ENCODE measurements at places on chromosomes 16 and 17.

GRCh38 chr16:27780468-27781194, 230.7 kb downstream of the KATNIP start:
- no peak for DNase-seq

GRCh38 chr17:17422641-17423040, 54.2 kb upstream of the MED9 start:
- no peak for DNase-seq

DNA sequence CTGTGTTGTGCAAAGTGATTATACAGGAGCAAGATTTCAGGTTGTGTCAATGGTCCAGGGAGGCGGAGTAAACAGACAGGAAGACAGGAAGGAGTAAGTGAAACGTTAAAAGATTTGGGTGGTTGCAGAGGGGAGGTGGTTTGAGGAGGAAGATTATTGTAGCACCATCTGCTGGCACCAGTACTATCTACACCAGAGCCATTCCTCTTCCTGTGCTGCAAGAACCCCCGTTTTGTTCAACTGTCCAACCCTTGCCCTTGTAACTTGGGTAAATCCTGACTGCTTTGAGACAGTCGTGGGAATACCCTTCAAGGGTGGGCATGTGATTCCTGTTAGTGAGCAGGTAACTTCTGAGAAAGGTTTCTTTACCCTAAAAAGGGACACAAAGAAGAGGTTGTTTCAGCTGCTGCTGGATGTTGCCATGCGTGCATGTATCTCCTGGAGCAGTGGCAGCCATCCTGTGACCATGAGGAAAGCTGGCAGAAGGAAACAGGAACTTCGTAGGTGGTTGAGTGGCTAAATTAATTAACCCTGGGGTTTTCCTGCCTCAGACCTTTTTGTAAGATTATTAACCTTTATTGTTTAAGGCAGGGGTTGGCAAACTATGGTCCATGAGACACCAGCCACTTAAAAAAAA, 124.1 kb downstream of the PRKCA start:
- peak; percentile 19 for DNase-seq

DNA sequence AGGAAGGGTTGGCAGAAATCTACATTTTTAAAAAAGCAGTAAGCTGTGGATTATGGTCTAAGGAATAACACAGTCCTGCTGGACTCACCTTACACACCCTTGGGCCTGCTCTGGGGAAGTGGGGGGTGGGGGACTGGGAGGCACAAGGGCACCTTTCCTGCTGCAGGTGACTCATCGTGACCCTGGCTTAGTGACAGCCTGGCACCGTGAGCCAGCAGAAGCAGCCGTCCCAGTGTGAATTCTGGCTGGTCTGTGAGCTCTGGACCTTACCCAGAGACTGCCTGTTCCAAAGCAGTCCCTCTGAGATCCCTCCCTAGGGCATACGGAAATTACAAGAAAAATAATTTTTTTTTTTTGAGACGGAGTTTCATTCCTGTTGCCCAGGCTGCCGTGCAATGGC, 4.2 kb upstream of the CRK start:
- no peak for DNase-seq

- DNase-seq, result peak; percentile 31
These were observed 41.1 kb upstream of the MMD start for GRCh38 chr17:55462711-55463110.

GRCh38 chr17:37147301-37147812, 198.6 kb downstream of the AATF start:
- DNase-seq, result no peak

- DNase-seq, result no peak
These were observed 52.0 kb upstream of the ACSM2B start for GRCh38 chr16:20628213-20628612.
